ENCODE measurements at places on chromosomes 7 and 10.

GRCh38 chr7:22826593-22826992 lies 3.9 kb upstream of the TOMM7 start:
- no peak for DNase-seq

DNA sequence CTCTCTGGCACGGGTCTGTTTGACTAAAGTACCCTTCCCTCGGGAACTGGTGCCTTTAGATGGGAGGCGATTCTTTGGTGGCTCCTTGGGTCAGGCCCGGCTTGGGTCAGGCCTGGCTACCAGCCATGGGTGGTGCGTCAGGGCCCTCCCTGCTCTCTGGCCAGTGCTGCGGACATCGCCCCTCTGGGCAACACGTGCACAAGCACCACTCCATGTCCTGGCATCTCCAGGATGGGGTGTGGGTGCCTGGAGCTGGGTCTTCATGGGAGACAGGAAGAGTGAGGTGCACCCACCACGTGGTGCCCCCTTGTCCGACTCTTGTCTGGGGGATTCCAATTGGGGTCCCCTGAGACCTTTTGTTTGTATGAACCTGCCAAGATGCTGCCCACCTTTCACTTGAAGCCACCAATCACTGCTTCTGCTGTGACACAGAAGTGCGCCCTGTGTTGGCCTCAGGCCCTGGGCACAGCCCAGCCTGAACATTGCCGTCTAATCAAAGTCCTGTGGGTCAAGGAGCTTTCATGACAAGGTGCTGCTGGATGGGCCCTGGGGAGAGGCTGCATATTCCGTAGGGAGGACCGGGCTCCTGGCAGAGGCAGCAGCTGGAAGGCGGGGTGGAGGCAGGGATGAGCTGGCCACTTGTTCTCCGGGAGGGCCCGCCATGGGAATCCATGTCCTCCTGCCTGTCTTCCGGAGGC lies 11.1 kb upstream of the PWWP2B start:
- DNase-seq = no peak

DNA sequence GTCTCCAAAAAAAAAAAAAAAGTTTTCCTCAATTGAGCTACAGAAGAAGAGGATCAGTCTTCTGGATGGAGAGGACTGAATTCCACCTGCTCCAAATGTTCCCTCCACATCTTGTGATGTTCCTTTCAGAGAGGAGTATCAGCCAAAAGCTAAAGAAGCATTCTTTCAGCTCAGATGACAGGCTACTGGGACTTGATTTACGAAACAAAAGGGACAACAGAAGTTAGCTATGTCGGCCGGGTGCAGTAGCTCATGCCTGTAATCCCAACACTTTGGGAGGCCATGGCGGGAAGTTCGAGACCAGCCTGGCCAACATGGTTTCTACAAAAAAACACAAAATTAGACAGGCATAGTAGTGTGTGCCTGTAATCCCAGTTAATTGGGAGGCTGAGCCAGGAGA lies 7.4 kb downstream of the DAGLB start:
- no peak for DNase-seq

GRCh38 chr7:7913504-7913903 lies 55.1 kb upstream of the GLCCI1 start:
- no peak for DNase-seq

- DNase-seq = no peak
These were observed 149.4 kb downstream of the WDR37 start for GRCh38 chr10:1205450-1206030.

DNA sequence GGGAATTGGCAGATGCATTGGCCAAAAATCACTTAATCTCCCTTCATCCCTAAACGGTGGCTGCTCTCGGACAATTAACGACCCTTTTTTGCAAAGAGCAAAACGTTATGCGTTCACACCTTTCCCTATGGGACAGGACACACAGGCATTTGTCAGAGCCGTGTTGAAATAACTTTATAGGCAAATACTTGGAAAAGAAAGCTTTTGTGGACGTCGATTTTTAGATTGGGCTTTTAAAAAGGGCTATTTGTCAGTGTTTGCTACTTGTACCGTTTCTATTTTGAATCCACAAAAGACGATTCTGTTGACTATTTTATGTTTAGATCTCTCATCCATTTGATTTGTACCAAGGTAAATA lies 245.6 kb downstream of the SLC25A13 start:
- DNase-seq = no peak

- DNase-seq = no peak
These were observed 184.0 kb upstream of the ADO start for GRCh38 chr10:62620491-62620890.

DNA sequence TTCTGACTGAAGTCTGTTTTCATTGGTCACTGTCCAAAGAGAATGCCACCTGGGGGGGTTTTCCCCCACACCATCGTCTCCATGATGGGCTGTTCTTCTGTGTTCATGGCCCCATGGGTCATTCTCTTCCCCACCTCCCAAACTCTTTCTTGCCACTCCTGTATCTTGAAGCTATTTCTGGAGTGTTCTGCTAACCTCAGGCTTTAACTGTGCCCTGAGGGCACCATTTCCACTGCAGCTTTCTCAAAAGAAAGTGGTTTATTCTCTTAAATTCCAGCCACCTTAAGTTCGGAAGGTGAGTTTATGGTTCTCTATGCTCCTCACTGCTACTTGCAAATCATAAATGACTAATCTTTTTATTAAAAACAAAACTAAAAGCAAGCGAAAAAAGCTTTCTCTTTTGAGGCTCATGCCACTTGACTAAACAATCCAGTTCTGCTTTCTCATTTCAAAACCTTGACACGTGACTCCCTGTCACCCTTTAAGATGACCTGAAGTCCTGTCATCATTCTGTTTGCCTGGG lies 7.4 kb upstream of the APBB1IP start:
- DNase-seq = no peak

GRCh38 chr10:125721035-125721434 lies 1.5 kb downstream of the EDRF1 start:
- no peak for DNase-seq

DNA sequence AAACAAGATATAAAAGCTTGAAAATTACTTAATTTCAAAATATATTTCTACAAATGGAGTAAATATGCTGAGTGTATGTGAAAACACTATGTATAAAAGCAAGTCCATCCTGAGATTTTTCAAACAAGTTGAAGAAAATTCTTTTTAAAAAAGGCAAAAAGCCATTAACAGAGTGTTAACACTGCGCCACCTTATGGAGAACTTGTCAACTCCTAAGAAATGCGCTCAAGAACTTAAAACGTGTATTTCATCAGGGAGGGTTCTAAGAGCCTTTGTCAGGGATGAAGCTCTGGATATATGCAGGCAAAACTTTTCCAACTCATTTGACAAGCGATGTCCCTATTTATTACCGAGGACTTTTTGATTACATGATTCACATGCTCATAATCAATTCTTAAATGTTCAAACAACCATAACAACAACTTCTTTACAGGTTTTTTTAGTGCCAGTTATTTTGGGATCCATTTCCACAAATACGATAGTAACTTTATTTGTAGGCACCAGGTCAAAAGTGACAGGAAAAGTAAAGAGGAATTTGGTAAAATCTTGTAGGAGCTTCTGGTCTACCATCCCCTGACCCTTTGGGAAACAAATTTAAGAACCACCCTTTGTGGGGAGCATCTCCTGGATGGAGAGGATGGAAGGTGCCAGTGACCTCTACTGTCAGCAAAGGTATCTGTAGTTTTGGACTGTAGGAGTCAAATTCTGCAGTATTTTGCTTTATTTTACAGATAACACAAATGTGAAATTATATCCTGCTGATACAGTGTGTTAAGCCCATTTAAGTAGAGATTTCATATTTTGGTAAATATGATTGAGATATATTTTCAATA lies 23.2 kb downstream of the CALCR start:
- no peak for DNase-seq

GRCh38 chr7:149196151-149196704 lies 882 bp downstream of the ZNF282 start:
- peak; percentile 23 for DNase-seq

DNA sequence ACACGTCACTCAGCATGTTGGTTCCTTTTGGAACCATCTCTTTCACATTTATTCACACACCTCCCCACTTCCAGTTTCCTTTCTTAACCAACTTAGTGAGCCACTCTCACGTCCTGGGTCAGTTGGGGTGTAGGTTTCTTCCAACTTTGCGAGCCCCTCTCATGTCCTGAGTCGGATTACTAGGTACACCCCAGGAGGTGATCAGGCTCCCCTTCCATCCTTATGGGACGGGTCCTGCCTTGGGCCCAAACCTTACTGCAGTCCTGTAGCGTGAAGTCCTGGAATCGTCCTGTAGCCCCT lies 7.7 kb downstream of the ERV3-1 start:
- DNase-seq = no peak

GRCh38 chr7:142557971-142558582 lies 191.2 kb upstream of the PRSS1 start:
- DNase-seq = peak; percentile 21

- no peak for DNase-seq
These were observed 490.9 kb downstream of the REEP3 start for GRCh38 chr10:64011912-64012714.

DNA sequence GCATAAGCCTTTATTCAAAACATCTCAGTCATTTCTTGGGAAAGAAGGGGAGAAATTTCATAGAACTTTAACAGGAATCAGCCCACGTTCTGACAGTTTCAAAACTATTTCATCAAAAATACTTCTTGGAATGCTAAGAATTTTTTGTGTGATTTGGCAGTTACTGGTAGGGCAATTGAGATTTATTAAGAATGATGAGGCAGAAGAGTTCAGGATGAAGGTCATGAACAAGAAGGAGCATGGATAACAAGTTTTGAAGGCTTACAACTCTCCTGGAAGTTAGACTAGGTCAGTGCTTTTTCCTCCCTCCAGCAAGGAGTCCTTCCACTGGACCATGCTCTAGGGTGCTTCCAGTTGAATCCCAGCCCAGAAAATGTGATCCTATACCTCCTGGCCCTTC lies 569.9 kb downstream of the ANKRD7 start:
- DNase-seq = no peak

Measured in stimulated activated CD4-positive, alpha-beta T cell treated with anti-CD3 and anti-CD28 coated beads, TNF-alpha, amount 100 ng/mL, for 48 hours (primary cell).